ENCODE measurements at places on chromosomes 3 and 15.

GRCh38 chr3:190860521-190860920 is 2.0 kb downstream of the GMNC start:
- DNase-seq, result no peak

DNA sequence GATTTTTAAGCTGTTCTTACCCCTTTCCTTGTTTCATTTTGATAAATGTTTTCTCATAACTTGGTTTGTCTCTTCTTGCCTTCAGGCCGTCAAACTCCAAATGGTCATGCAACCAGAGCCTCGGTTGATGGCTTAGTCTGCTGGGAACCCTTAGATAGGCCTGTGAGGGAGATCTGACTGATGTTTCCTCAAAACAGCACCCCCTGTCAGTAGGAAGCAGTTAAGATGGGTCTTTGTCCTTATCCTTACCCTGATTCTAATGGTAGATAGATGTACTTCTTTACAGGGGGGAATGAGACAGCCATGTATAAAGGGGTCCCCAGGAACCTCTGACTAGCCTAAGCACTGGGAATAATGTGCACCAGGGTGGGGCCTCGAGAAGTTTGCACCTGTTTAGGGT is 16.3 kb upstream of the OR5H1 start:
- DNase-seq, result no peak

DNA sequence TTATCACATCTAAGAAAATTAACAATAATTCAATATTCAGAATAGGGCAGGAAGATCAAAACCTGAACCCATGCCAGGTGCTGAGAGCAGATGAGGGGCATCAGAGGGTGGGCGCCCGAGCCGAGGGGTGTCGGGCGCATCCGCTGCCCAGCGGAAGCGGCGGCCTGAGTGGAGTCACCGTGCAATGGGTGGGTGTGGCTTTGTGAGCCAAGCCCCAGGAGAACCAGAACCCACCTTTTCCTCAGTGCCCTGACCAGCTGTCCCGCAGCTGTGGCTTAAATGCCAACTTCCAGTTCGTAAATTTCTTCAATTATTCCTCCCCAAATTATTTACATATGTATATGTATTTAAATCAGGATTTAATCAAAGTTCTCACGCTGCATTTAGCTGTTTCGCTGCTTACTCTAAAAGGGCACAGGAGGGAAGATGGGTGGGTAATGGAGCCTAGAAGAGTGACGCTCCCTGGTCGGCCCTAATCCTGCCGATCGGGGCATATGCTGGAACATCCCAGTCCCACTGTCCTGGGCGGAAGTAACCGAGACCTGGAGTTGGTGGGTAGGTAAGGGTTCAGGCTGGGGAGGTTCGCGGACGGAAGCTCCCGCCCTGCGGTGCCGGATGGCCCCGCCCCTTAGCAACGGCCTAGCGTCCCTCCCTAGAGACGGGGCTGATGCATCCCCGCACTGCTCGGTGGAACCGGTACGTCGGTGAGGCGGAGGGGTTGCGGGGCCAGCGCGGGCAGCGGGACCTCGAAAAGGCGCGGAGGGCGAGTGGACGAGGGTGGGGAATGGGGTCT is 1.3 kb downstream of the DNAH1 start:
- no peak for DNase-seq

- DNase-seq, result no peak
Observed at GRCh38 chr15:37135225-37135624, 34.9 kb upstream of the MEIS2 start.

GRCh38 chr15:75815811-75816719 is 27.2 kb upstream of the UBE2Q2 start:
- no peak for DNase-seq

DNA sequence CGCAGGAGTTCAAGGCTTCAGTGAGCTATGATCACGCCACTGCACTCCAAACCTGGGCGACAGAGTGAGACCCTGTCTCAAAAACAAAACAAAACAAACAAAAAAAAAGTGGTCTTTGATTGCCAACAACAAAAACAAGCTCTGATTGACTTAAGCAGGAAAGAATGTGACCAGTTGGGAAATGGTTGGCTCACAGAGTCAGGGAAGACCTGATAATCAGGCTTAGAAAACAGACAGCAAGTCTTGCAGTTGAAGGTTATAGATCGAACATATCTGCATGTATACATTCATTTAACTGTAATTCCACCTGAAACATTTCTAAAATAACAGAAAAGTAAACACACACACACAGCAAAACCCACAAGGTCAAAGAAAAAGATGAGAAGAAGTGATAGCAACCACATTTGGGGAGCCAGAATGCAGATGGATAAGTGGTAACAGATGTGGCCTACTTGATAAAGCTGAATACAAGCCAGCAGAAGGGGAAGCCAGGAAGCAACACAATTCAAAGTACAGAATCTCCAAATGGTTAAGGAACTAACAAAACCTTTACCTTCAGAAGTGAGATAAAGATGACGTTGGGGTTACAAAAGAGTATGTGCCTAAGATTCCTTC is 699.9 kb upstream of the ZNF385D start:
- DNase-seq, result no peak

DNA sequence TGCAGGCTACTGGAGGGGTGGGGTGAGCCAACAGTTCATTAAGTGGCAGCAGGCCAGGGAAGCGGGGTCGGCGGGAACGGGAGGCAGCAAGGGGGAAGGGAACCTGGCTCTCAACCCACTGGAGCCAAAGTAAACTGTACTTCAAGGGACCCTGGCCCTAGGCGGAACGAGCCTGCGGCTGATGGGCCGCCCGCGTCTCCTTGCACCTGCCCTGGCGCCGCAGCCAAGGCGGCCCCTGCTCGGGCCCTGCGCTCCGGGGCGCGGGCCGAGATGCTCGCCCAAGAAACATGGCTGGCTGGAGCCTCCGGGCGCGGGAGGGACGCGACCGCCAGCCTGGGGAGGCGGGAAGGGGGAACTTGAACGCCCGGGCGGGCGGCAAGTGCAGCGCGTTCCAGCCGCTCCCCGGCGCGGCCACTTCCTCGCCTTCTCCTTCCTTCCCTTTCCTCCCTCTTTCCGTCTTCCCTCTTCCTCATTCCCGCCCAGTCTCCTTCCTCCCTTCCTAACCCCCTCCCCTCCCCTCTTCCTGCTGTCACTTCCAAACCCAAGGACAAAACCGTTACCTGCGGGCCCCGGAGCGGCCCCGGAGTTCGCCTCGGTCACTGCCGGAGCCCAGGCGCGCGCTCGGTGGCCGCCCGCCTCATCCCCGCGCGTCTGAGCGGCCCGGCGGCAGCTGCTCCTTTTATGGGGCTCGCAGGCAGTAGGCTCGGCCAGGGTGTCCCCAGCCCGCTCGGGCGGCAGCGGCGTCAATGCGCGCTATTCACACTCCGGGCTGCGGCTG is 489.7 kb downstream of the MAGI1 start:
- peak; percentile 23 for DNase-seq

DNA sequence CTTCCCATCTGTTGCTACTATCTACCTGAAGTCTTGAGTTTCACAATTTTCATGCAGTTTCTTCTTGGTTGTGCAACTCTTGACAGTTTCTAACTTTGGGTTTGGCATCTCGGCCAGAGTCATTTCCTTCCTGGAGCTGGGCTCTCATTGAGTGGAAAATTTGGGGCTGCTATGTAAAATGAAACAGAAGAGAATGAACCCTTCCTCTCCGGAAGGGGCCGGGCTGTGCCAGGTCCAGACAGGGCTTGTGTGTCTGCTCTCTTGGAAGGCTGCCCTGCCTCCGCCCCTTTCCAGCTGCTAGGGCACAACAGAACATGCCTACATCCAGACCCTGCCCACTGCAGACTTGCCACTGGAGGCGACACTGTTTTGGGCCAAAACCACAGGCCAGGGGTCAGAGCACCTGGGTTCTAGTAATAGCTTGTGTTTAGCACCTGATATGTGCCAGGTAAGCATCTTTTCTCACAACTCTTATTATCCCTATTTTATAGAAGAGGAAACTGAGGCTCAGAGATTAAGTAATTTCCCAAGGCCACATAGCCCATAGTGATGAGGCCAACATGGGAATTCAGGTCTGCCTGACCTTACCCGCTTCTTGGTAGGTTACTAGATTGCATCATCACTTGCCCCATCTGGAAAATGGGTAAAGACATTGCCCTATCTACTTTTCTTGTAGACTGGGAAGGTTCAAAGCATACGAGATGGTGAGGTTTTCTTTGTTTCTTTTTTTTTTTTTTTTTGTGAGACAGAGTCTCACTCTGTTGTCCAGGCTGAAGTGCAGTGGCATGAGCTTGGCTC is 25.0 kb downstream of the IRAK2 start:
- no peak for DNase-seq

DNA sequence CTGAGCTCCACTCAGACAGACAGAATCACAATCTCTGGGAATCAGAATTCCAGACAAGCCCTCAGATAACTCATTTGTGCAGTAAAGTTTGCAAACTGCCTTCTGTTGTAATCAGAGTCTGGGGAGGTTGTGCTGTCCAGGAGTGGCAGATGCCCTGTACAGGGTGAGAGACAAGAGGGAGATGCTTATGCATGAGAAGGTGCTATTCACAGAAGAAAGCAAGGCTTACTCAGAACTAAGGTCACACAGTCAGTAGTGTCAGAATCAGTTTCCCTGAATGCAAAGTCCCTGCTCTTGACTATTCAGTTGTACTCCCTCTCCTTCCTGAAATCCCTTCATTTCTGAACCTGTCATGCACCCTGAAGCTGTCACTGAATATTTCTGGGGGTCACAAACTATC is 43.7 kb downstream of the SRPRB start:
- no peak for DNase-seq

DNA sequence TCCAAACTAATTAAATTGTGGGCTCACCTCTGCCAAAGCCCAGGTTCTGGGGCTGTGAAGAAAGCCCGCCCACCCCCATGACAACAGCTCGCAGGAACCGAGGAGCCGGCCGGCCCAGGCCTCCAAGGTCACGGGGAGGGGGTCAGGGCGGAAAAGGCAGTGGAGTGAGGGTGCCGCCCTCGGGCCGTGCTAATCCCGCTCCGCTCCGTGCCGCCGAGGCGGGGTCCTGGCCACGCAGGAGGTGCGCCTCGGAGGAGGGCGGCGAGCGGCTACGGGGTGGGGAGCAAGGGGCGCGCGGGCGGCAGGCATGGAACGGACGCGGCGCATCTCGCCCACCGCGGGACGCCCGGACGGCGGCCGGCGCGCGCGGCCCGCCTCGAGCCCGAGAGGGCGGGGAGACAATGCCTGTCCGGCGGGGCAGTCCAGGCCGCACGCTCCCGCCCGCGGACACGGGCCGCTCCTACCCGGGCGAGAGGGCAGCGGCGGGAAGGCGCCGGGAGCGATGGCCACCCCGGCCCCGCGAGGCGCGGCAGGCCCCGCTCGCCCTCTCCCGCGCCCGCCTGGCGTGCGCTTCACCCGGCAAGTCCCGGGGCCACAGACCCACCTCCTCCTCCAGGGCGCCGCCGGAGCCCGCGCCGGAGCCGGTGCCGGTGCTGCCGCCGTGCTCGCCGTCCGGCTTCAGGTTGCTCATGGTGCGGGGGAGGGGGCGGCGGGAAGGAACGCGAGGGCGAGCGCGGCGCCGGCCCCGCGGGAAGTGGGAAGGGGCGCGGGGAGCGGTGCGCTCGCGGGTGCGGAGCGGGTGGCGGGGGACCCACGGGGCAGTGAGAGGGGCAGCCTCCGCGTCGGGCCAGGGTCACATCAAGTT is 528 bp downstream of the RBPMS2 start:
- DNase-seq, result no peak

- DNase-seq, result no peak
Observed at GRCh38 chr3:98968824-98969223, 67.3 kb upstream of the DCBLD2 start.

DNA sequence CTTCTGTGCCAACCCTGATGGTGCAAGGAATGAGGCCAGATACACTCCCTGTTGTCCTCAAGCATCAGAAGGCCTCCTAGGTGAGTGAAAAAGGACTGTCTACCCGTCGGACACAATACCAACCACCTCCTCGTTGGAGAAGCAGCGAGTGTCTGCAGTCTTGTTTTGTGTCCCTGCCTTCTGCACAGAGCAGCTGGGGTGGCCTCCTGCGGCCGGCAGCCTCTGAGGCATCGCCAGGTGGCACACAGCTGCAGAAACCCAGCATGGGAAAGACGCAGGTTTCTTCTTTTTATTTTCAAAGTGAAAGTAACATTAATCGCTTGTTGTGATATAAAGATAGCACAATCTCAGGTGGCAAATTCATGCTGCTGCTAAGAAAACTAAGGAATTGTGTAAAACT is 509.9 kb downstream of the OCA2 start:
- DNase-seq, result no peak

- DNase-seq, result no peak
Observed at GRCh38 chr3:33962396-33962795, 164.0 kb downstream of the PDCD6IP start.

Data from left renal cortex interstitium (tissue), 4 donors.